ENCODE measurements at places on chromosomes 6 and 20. TPM values are rescaled to one million over a fixed set of nuclear protein-coding genes. Genes with fewer than 3 reads are reported as not detected.

DNA sequence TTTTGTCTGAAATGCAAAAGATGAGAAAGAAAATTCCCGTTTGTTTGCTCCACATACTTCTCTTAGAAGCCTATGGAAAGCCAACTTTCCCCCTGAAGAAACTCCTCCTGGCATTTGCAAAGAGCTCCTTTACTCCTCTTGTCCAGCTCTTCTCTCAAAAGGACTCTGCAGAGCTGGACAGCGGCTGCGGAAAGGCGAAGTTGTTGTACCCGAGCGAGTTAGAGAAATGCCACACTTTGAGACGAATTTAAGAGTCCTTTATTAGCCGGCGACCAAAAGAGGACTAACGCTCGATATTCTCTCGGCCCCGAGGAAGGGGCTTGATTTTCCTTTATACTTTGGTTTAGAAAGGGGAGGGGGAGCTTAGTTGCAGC, 157.8 kb downstream of the TRIM27 start:
- no peak for DNase-seq

The KIF25 gene
- total RNA-seq = not detected

DNA sequence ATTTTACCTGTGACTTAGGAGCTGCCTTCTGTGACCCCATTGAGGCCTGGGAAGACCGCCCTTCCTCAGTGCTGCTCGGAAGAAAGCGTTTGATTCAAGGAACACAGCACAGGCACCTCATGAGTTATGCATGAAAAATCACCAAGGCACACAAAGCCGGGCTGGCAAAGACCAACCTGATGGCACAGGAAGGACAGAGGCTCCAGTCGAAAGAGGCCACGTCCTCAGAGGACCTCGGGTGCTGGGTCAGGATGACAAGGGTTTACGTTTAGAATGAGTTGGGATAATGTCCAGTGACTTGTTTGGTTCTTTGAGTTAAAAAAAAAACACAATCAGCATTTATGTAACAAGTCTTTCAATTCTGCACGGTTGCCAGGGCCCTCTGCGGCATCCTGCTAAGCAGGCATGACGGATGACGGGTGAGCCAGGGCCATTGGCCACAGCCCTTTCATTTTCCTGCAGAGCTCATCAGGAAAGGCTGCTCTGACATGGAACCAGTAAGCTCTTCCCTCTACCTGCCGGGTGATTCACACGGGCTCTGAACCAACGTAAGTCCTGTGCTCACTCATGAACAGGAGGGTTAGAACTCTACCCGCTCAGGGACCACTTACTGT, 112.8 kb downstream of the DACT2 start:
- DNase-seq = no peak

The VSTM2L gene
- 11.6 TPM for total RNA-seq

The MTFR2 gene
- 2.5 TPM for total RNA-seq

DNA sequence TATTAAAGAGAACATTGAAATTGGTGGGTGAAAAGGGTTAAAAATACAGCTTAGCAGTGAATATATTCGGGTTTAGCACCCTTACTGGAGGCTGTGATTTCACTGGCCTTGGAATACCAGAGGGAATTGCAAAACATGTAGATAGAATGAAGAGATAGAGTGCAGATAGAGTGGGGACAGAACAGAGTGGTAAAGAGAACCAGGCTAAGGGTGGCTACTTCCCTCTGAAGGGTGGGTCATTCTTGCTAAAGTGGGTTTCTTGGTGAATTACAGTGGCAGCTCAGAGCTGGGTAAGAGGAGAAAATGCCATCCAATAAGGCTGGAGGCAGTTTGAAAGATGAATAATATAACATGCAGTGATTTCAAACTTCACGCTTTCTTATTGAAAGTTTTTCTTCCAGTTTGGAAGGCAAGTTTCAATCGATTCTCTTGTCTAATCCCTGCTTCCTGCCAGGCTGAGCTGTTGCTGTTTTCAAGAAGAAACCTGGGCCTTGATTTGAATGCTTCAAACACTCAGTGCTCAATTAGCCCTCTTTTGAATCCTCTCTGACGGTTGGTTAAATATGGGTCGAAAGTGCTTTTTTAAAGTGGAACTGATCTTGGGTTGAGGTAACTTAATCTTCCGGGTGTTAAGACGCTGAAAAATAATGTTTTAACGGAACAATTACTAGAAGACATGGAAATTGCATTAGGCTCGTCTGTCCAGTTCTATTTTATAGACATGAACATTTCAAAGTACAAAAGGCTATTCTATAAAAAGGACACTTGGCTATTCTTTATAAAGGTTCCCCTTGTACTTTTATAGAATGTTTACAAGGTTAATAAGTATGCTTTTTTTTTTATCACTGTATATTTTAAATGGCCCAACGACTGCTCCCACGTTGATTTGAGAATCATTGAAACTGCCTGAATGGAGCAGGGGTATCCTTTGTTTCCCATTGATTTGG, 203.3 kb downstream of the BCAS1 start:
- DNase-seq = no peak

DNA sequence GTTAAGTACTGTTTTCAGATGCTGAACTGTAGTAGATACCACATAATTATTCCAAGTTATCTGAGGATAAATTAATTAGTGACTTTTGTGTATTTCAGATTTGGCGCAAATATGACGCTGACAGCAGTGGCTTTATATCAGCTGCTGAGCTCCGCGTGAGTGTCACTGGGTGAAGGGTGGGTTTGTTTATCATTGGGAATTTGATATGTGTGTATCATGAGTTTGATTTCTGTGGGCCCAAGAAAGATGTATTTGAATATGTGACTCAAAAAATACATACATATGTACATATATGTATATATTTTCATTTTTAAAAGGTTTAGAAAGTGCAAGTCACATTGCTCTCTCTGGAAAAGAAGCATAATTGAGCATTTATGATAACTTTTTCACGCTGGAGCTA, 17.4 kb downstream of the SCGN start:
- DNase-seq = no peak

GRCh38 chr20:47124181-47124717, 229.6 kb downstream of the EYA2 start:
- DNase-seq = no peak

DNA sequence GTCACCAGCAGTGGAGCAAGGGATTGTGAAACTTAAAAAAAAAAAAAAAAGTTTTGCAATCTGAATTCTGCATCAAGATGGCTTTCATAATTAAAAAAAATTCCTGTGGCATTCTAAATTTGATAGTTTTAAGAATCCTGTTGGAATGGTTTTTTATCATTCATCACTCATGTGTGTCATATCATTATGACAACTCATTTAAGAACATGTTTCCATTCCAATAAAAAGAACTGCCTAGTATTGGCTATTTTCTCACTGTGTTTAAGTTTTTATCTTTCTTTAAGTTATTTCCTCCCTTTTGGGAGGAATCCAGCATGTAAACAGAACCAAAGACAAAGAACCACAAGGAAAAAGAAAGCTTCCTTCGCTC, 26.2 kb upstream of the RHAG start:
- no peak for DNase-seq

DNA sequence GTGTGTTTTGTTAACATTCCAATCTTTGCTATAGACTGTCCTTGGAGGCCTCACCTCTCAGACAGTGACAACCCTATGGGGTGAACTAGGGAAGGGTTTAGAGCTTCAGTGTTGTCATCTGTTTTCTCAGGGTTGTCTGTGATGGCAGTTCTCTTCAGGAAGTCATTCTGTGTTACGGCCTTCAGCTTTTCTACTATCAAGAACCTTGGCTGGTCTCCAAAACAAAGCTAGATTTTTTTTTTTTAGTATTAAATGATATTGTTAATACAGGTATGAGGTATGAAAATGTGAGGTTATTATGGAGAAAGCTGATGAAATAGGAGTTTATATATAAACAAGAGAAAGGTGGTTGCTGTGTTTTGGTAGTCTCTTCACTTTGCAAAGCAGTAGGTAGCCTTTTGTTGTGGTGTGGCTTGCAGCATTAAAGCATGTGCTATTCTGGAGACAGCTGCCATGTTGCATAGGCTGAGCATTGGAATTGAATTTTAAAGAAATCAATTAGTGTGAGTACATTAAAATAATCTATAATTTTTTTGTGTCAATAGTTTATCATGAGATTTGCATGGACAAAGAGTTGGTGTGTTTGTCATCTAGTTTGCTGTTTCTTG, 162.6 kb downstream of the CARMIL1 start:
- no peak for DNase-seq

GRCh38 chr20:12762725-12763124, 246.0 kb upstream of the SPTLC3 start:
- no peak for DNase-seq

The SLC2A10 gene
- total RNA-seq = 15.8 TPM

GRCh38 chr6:91864911-91865310, 1278.0 kb upstream of the MAP3K7 start:
- no peak for DNase-seq
